DMS153 (cell line): ENCODE measurements at places on chromosomes 16 and 17.

DNA sequence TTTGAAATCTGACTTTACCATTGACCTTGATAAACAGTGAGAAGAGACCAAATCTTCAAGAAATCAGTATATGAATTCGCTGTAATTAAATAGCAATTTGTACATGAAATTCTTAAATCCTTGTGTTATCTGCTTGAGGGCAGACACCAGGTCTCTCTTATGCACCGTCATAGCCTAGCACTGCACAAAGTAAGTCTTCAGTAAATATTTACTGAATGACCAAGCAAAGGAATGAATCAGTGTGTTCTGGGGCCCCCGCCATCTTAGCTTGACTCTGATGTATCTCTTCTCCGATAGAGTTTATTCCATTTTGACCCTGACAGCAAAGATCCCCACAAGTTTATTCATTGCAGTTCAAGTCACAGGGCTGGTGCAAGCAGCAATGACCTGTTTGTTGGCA, 328.0 kb downstream of the TMEM114 start:
- DNase-seq, result no peak

DNA sequence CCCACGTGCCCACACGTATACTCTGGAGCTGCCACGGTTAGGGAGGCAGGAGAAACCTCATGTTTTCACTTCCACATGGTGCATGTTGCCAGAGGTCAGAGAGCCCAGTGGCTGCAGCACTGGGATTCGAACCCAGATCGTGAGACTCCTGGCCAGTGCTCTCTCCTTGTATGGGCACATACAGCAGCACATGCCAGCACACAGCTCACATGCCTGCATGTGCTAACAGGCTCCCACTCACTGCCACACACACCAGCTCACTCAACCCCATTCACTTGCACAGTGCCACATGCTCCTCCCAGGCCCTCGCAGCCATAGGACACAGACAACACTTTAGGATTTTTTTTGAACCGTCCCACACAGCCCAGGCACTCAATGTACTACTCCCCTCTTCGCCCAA, 49.5 kb upstream of the MRPS23 start:
- DNase-seq, result no peak

DNA sequence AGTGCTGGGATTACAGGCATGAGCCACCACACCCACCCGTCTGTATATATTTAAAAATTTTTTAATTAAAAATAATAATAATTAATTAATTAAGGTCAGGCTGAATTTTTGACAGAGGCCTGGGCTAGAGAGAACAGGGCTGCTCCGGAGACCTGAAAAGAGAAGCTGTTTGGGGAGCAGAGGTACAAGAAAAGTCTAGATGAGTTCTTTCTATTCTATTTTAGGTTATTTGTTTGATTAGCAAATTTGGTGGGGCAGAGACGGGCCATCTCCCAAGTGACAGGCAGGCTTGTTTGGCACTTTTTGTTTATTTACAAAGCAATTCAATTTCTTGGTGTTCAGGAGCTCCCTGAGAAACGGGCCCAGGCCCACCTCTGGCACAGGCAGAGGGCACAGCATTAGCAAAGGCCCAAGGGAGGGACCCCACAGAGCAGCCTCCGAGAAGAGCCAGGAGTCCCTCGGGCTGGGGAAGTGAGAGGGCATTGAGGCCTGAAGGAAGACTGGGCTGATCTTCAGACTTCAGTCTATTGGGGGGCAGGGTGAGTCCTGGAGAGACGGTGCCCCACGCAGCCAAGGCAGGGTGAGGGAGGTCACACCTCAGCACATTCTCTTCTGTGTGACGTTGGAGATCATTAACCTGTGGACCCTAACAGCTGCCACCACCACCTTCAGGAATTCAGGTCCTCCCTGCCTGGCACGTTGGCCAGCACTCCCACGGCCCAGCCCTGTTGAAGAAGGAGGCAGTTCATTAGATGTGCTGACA, 10.8 kb upstream of the RIPOR1 start:
- no peak for DNase-seq

- no peak for DNase-seq
Measured at GRCh38 chr16:51137097-51137496, 14.0 kb downstream of the SALL1 start.

DNA sequence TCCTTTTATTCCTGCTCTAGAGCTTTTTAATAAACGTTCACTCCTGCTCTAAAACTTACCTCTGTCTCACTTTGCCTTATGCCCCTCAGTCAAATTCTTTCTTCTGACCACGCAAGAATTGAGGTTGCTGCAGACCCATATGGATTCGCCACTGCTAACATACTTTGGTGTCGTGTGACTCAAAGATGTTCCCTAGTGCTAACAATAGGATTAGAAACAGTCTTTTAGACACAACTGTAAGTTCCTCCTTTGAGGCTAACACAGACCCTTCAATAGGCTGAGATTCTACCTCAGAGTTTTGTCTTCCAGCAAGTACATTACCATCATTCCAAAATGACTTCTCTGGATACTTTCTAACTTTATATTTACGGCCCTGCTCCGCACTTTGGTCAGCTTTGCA, 149.5 kb upstream of the COX10 start:
- DNase-seq, result no peak

- no peak for DNase-seq
Measured at GRCh38 chr16:64712026-64712425, 409.8 kb downstream of the CDH11 start.

GRCh38 chr17:64328036-64328858, 62.4 kb downstream of the PECAM1 start:
- no peak for DNase-seq

DNA sequence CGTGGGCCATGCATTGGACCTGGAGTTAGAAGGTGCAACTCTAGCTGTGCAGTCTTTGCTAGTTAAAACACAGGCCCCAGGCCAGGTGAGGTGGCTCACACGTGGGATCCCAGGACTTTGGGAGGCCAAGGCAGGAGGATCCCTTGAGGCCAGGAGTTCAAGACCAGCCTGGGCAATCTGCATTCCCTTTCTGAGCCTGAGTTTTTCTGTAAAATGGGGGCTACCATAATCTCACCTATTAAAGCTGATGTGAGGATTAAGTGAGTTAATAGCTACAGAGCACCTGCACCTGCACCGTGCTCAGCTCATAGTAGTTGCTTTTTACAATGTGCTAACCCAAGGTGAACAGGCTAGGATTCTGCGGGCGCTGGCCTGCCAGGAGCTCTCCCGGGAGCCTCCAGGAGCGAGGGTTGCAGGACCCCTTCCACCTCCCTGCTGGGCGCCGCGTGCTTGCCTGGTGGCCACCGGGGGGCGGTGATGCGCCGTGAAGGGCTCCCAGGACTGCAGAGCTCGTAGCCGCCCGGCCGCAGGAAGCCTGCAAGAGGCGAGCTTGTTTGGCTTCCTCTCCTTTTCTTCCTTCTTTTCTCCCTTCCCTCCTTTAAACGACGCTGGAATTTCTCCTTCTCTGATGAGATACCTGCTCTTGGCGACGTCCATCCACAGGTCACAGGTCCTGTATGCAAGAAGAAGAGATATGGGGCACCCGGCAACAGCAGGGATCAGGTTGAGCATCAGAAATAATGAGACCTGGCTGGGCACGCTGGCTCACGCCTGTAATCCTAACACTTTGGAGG, 51.3 kb downstream of the ZFP90 start:
- DNase-seq, result no peak

GRCh38 chr16:15439102-15439501, 4.7 kb downstream of the BMERB1 start:
- DNase-seq, result no peak

GRCh38 chr16:72983728-72984350, 64.1 kb downstream of the ZFHX3 start:
- no peak for DNase-seq

- DNase-seq, result no peak
Measured at GRCh38 chr17:77685881-77686486, 272.5 kb upstream of the TNRC6C start.

- DNase-seq, result no peak
Measured at GRCh38 chr17:6306820-6307219, 128.1 kb downstream of the AIPL1 start.

GRCh38 chr17:65925606-65926307, 266.2 kb downstream of the CEP112 start:
- no peak for DNase-seq

DNA sequence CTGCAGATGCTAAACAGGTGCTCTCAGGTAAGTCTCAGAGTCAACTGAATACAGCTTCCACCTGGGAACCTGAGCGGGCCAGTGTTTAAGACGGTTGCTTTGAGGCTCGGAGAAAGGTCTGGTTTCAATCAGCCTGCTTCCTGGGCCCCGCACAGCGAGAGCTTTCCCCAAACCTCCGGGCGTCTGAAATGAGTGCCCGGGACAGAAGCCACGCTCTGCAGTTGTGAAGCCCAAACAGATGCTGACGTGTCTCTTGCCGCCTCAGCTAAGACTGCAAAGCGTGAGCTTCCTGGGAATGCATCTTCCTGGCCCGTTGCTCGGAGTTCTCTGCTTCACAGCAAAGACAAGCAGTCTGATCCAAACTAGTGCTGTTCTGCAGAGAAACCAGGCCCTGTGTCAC, 36.7 kb downstream of the PLXDC1 start:
- no peak for DNase-seq

DNA sequence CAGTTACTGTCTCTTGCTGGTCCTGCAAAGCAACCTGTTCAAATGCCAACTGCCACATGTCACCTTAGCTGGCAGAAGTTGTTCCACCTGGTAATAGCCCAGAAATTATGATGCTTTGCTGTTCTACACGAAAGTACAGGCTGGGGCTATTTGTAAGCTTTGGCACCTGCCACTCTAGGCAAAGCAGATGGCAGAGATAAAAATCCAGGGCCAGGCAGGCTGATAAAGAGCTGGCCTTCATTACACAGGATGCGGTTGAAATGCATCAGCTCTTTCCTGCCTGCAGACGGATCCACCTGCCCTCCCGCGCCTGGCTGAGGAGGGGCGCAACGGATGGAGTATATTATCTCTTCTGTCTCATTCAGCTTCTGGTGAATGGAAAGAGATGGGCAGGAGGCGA, 29.3 kb upstream of the KDM8 start:
- peak; percentile 87 for DNase-seq

DNA sequence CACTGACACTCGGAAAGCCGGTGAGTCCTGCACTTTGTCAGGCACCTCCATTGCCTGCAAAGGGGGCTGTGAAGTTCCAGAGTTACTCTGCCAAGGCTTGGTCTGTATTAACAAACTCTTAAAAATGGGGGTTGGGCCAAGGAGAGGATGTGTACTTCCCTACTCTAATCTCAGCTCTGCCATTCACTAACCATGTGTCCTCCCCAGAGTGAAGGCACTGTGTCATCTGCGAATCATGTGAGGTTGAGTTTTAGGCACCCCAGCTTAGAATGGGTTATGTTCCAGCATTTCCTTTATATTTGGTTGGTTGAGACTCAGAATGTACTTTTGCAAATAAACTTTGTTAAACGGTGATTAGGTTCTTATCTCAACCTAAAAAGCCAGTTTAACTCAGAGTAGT, 24.9 kb downstream of the ERCC4 start:
- no peak for DNase-seq

DNA sequence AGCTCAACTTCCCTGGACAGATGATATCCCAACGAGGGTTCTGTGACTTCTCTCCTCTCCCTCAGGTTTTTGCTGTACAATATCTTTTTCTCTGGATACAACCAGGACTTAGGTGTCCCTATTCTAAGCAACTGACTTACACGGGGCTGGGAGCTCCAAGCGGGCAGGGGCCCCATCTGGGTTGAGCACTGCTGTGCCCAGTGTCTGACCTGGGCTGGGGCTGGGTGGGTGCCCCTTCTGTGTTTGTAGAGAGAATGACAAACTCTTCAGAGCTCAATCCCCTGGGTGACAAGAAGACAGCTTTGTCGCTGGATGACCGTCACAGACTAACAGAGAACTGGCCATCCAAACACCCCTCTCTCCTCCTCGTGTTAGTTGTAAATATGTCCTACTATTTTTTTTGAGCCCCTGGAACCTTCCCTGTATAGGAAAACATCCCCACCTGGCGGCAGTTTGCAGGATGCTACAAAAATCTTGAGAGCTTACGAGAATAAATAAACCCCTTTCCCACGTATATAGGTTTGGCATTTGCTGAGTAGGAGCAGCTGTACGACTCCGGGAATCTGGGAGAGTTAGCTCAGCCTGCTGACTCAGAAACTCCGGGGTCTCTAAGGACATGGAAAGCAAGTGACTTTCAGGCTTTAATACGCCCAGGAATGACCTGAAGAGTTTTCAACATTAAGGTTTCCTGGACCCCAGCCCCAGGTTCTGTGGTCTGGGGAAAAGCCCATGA, 23.7 kb upstream of the RCVRN start:
- DNase-seq, result no peak

DNA sequence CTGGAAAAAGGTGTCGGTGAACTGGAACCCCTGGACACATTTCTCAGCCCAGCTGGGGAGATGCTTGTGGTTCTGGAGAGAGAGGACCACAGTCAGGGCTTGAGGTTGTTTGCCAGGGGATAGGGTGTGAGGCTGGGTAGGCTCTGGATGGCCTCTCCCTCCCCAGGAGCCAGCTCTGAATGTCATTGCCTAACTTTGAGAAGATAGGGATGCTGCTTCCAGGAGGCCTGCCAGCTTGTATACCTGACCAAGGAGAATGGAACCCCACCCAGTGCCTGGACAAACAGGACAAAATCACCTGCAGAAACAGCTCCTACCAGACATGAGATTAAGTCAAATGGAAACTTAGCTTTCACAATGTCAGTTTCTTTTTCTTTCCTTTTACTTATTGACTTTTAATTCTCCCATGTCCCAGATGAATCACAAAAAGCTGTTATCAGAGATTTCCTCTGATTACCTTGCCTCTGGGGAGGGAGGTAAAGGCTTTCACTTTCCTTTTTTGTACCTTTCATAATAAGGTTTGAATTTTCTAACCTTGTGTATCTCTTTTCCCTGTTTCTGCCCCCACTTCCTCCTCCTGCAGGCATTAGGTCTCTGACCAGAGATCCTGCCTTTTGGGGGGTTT, 29.8 kb upstream of the PLLP start:
- DNase-seq, result no peak

DNA sequence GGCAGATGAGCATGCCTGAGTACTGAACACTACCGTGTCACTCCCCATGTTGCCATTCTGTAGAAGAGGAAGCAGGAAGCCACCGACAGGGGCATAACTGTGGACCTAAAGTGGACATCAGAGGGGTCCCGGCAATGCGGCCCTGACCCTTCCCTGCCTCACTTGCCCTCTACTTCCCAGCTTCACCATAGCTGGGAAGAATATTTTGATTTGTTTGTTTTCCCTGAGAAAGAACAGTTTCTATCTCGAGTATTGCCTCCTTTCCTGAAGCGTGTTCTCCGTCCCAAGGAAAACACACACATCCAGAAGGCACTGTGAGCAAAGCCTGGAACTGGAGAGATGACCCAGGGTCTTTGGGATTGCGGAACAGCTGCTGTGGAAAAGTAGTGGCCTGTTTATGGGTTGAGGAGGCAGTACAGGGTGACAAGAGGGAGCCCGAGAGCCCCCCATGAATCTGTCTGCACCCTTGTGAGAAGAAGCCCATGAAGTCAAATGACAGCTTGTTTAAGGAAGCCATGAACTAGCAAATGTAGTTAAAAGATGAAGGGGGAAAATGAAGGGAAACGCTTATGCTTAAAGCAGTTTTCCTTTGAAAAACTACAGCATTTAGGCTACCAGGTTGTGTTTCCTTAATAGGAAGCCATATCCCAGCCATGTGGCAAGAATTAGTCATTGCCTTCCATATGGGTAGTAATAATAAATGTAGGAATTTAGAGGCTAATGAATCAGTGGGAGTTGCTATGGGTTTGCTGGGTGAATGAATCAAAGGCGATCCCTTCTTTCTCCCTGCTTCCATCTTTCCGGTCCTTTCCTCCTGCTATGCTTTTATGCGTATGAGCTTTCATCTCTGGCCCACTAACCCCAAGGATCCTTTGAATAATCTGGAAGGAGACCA, 90.0 kb upstream of the TBX2 start:
- DNase-seq, result no peak
